Large intestine (tissue), 12 donors: ENCODE measurements at places on chromosomes 2 and 18.

DNA sequence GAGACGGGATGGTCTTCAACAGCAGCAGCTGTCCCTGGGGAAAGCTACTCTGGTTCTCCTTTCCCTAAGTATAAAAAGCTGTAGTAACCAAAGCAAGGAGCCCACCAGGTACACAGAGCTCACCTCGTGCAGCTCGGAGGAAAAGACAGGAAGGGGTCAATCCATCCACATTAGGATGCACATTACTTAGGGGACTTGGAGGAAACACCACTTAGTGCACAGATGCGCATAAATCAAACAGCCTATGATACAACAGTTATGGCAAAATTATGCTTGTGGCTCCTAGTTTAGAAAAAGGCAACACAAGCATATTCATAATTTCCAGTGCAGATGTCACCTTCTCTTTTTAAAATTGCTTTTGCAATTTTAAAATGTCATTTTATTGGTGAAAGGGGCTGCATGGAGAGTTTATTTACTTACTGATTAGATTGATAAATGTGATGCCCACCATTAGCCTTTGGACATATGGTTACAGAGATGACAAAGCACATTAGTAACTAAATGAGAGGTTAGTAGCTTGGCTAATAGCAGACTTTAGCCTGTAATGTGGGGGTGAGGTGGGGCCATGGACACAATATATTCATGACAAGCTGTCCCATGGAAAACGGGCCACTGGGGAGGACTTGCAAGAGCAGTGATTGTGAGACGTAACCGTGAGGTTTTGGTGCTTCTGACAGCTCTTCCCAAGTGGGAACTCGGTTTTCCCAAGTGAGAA lies 199.8 kb downstream of the MYT1L start:
- DNase-seq, result no peak

- no peak for DNase-seq
Measured at GRCh38 chr2:234355021-234355720, 141.7 kb downstream of the ARL4C start.

GRCh38 chr2:191014653-191015020 lies 666 bp upstream of the STAT1 start:
- no peak for DNase-seq

DNA sequence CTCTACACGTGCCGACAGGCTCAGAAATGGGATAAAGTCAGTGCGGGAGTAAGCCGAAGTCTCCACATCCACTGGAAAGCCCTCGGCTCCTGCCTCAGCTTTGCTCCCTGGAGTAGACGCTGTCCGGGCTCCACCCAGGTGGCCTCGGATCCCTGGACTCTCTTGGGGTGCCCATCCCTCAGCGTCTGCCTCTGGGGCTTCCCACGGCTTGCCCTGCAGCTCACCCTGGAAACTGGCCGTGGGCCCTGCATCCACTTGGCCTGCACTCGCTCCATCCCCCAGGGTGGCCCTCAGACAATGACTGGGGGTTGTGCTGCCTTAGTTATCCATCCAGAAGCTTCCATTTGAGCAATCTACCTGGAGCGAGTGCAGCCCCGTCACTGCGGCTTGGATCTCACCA lies 36.2 kb upstream of the TAF1B start:
- no peak for DNase-seq

DNA sequence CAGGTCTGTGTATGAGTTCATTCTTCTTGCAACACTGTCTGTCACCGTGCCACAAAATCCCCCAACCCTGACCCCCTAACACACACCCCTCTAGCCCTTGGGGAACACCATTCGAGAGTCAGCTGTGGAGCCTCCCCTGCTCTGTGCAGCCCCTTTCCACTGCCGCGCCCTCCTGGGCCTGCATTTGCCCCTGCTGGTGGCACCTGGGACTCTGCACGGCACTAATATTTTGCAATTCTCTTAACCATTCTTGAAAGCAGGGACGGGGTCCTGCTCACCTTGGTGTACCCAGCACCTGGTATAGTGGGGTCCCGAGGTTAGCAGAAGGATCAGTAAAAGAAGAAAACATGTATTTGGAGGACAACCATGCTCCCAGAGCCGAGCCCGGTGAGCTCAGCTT lies 124.0 kb downstream of the HDAC4 start:
- DNase-seq, result no peak

DNA sequence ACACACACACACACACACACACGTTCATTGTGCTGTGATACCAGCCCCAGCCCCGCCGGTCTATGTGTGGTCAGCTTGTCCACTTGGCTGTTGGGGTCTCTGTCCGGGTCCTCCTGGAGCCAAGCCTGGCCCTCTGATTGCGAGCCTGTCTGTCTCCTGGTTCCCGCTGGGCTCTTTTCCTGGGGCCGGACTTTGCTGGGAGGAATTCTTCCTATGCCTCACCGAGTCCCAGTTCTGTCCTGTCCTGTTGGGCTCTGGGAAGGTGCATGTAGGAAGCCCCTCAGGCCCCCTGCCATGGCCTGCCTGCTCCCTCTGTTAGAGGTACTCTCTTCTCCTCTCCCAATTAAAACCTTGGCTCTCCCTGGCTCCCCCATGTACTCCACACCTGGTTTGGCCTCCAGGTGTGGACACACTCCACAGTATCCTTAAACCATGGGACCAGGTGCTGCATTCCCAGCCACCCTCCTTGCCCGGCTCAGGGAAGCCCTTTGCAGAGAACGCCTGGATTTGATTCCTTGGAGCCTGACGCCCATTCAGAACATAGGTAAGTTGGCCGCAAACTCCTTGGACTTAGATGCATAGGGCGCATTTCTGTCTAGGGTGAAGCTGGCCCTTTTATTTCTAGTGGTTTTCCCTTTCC lies 42.3 kb downstream of the CABLES1 start:
- no peak for DNase-seq

DNA sequence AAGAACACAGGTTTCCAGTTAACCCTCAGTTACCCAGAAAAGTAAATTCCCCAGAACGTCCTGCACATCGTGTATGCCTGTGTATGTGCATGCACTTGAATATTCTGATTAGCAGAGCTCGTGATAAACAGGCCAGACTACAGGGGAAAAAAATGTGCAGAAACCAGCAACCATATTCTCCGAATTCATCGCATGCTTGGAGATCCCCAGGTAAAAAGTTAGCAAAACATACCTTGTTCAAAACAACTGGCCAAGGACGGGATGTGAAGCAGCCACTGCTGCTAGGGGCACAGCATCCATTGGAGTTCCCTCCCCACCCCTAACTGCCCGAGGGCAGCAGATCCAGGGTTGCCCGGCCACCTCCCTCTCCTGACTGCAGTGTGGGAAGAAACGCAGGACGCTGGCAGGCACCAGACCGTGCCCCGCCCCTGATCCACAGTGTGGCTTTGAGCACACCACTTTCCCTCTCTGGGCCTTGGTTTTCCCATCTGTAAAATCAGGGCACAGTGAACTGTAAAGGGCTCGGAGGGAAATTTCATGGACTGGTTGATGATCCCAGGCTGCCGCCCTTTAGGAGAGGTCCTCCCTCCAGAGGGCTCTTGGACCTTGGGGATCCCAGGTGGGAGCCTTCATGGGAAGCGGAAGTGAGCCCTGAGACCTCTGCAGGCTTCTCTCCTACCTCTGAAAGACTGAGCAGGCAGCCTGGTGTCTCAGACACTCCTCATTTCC lies 11.9 kb upstream of the ARID5A start:
- DNase-seq, result no peak

GRCh38 chr2:160652236-160652635 lies 158.6 kb upstream of the RBMS1 start:
- DNase-seq, result no peak

DNA sequence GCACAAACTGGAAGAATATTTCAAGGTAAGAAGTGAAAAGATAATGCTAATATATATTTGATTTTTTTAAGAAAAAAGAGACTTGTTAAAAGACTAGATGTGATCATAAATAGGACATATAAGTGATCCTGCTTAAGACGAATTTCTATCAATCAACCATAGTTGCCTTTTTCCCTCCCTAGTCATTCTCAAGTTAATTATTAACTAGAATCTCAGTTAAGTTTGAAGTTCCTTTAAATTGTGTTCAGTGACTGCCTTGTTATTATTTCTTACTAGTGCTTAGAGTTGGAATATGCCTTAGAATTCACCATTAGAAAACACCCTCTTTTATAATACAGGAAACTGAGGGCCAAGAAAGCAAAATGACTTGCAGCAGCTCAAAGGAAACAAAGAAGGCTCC lies 141.5 kb upstream of the SP5 start:
- DNase-seq, result no peak

DNA sequence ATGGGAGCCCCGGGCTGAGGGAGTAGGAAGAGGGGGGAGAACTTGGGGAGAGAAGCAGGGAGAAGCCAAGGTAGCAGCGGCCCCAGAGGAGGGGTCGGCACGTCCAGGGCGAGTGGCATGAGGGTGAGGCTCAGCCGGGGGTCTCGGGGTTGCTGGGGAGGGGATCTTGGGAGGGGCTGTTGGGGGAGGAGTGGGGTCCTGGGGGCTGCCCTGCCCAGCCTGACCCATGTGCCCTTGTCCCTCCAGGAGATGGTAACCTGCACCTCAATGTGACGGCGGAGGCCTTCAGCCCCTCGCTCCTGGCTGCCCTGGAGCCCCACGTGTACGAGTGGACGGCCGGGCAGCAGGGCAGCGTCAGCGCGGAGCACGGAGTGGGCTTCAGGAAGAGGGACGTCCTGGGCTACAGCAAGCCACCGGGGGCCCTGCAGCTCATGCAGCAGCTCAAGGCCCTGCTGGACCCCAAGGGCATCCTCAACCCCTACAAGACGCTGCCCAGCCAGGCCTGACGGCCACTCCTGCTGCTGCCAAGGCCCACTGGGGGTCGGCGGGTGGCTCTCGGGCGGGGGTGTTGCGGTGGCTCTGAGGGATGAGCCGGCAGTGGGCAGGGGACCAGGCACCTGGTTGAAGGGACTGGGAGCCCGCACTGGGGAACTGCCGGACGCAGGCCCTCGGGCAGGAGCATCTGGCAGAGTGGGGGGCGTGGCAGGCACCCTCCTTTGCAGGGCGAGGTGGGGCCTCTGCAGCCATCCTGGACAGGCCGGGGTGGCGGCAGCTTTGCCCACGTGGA lies 9.0 kb upstream of the GAL3ST2 start:
- no peak for DNase-seq

DNA sequence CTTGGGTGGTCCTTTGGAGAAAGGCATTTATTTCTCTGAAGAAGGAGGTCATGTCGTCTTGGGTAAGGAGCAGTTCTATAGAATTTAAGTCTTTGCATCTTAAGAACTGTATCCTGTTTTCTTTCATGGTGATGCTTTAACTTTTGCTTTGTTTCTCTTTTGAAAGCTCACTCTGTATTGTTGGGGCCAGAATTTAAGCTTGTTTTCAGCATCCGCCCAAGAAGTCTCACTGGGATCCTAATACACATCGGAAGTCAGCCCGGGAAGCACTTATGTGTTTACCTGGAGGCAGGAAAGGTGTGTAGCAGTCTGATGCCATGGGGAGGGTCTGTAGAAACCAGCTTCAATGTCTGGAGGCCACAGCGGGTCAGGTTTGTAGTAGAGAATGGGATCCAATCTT lies 64.7 kb upstream of the TTC39C start:
- no peak for DNase-seq

DNA sequence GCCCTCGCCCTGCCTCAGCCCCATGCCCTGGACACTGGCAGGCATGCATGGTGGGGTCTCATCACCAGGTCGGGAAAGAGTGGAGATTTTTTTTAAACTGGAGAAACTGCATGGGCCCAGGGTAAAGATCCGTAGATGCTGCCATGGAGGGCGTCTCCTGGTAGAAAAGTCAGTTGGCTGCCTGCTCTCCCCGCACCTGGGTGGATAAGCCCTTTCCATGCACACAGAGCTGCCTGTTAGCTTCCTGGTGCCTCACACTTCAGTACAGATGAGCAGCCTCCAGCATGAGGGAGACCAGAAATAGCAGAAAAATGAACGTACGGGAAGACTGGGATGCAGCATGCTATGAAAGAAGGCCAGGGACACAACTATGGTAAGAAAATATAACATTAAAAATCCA lies 92.0 kb downstream of the ASAP2 start:
- no peak for DNase-seq

GRCh38 chr2:46580416-46580815 lies 101.1 kb downstream of the TMEM247 start:
- DNase-seq, result no peak

GRCh38 chr18:58382446-58382845 lies 246.4 kb downstream of the ALPK2 start:
- DNase-seq, result no peak

GRCh38 chr2:160792837-160793236 lies 299.2 kb upstream of the RBMS1 start:
- no peak for DNase-seq

DNA sequence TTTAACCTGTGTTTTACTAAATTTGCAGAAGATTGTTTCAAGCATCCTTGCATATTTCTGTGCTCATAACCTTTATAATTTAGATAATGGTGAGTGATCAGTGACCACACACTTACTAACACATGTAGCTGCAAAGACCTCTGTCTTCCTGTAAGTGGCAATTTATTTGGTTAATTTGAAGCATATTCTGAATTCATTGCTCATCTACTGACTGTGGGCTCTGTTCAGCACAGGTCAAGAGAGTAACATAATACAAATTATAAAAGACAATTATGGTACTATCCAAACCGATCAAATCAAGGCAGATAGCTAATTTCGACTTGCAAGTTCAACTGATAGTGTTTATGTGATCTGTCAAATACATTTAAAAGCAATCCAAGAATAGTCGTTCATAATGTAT lies 223.9 kb upstream of the FAM98A start:
- no peak for DNase-seq

GRCh38 chr2:27807476-27807875 lies 36.0 kb downstream of the MRPL33 start:
- no peak for DNase-seq

DNA sequence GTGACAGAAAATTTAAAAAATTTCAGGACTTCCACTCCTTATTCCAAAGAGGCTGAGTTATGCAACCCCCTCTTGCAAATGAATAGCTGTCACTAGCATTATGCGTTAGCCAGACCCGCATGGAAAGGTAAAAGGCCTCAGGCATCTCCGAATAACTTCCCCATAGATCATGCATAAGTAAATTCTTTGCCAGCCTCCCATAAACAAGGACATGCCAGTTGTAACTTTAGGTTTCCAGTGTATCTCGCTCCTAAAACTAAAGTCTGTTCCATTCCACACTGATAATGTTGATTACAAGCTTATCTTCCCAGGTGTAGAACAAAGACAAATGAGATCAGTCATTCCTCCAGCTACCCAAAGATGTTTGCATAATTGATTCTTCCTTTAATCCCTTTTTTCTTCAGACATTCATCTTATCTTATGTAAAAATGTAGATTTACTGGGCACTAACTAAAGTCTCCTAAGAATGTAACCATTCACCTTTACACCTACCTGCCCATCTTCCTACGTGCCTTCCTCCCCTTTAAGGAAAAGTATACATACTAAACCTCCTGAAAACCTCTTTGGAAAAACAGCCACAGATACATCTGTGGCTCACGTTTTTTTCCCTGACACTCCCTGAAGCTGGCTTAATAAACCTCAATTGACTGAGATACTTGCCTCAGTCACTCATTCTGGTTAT lies 13.6 kb upstream of the NFU1 start:
- DNase-seq, result no peak
